KBM-7 (cell line): ENCODE measurements at places on chromosomes 12 and 14.
A peak's percentile ranks its signal among the peaks of the same experiment; 100 is the strongest.

- no peak for DNase-seq
Measured at GRCh38 chr14:23653051-23653450, 16.9 kb downstream of the DHRS2 start.

- peak; percentile 48 for DNase-seq
Measured at GRCh38 chr14:103480595-103480994, 42.0 kb downstream of the CKB start.

DNA sequence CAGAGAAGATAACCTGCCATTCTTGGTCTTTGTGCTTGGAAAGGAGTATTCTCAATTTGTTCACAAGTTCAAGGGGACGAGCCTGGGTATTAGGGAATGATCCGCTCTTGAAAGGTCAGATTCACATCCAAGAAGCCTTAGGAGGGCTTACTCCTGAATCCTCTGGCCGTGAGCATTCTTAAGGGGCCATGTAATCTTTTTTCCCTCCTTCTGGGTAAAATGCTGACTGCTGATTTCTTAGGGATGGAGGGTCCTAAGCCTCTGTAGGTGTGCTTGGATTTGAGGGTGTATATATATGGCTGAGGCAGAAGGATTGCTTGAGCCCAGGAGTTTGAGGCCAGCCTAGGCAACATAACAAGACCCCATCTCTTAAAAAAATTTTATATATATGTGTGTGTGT is 149.1 kb downstream of the TSPAN9 start:
- DNase-seq = no peak

GRCh38 chr12:1518591-1519516 is 75.5 kb downstream of the FBXL14 start:
- DNase-seq = no peak

GRCh38 chr12:94187361-94187760 is 39.0 kb downstream of the PLXNC1 start:
- DNase-seq = no peak
